Bronchus fibroblast of lung (primary cell): ENCODE measurements at places on chromosomes 4 and X. TPM values are rescaled to one million over a fixed set of nuclear protein-coding genes. Genes with fewer than 3 reads are reported as not detected.

Gene SULT1B1
- 1.0 and 3.4 TPM in 2 replicates for total RNA-seq

Gene TMSB15B
- 9.1 and 11.8 TPM in 2 replicates for total RNA-seq

Gene SERTM2
- total RNA-seq = not detected in 2 replicates

Gene GABRE
- 0.74 and 1.5 TPM in 2 replicates for total RNA-seq

Gene NXF2
- total RNA-seq = not detected in 2 replicates

Gene KLHL34
- total RNA-seq = under 0.01 TPM in 1 of 2 replicates, not detected in the other

Gene CCNI
- total RNA-seq = 82.7 and 87.3 TPM in 2 replicates

Gene COX18
- total RNA-seq = 24.8 and 29.3 TPM in 2 replicates

Gene GTPBP6
- total RNA-seq = 66.1 and 68.7 TPM in 2 replicates

Gene F8A1
- total RNA-seq = 1.5 and 2.4 TPM in 2 replicates

Gene ACE2
- not detected in 2 replicates for total RNA-seq

Gene TAF1
- 9.8 and 11.3 TPM in 2 replicates for total RNA-seq

Gene ADAMTS3
- total RNA-seq = 0.84 and 1.2 TPM in 2 replicates

Gene FGF13
- total RNA-seq = not detected in 2 replicates

Gene HPF1
- 74.6 and 88.8 TPM in 2 replicates for total RNA-seq

Gene MAGT1
- 30.6 and 37.7 TPM in 2 replicates for total RNA-seq

Gene BEND2
- not detected in 2 replicates for total RNA-seq

Gene CXorf66
- total RNA-seq = not detected in 2 replicates

Gene ARX
- total RNA-seq = not detected in 2 replicates

Gene FAM149A
- 2.1 and 3.2 TPM in 2 replicates for total RNA-seq

Gene WDR13
- total RNA-seq = 131 and 149 TPM in 2 replicates

Gene NAT8L
- under 0.01 TPM in 1 of 2 replicates, not detected in the other for total RNA-seq

Gene CYBB
- not detected in 2 replicates for total RNA-seq

Gene ANOS1
- total RNA-seq = 0.17 and 0.45 TPM in 2 replicates

Gene PHEX
- 0.45 and 0.50 TPM in 2 replicates for total RNA-seq

Gene CABS1
- total RNA-seq = not detected in 2 replicates

Gene SCFD2
- total RNA-seq = 15.5 and 19.3 TPM in 2 replicates

Gene UGT2B15
- not detected in 2 replicates for total RNA-seq

Gene CTSO
- total RNA-seq = 6.4 and 9.2 TPM in 2 replicates

Gene HAND2
- 0.30 and 0.84 TPM in 2 replicates for total RNA-seq

Gene STARD8
- 2.4 and 2.7 TPM in 2 replicates for total RNA-seq

Gene N4BP2
- total RNA-seq = 1.3 and 2.0 TPM in 2 replicates

Gene LNX1
- total RNA-seq = 0.17 and 0.59 TPM in 2 replicates

Gene SPANXB1
- not detected in 2 replicates for total RNA-seq

Gene HERC6
- 1.9 and 2.5 TPM in 2 replicates for total RNA-seq

Gene CSN1S1
- not detected in 2 replicates for total RNA-seq

Gene IGSF1
- under 0.01 TPM in 1 of 2 replicates, not detected in the other for total RNA-seq
